ENCODE measurements at places on chromosomes 5 and 9. TPM values are rescaled to one million over a fixed set of nuclear protein-coding genes. Genes with fewer than 3 reads are reported as not detected.

Gene C9orf40
- 3.6 TPM for total RNA-seq

Gene RNF224
- not detected for total RNA-seq

Gene CMBL
- total RNA-seq: 125 TPM

Gene CDO1
- total RNA-seq: 158 TPM

Gene PCDHAC2
- total RNA-seq: 0.68 TPM

Gene MARCOL
- total RNA-seq: not detected

Gene PDLIM4
- 0.95 TPM for total RNA-seq

Gene MYMK
- not detected for total RNA-seq

Gene PCDHA10
- not detected for total RNA-seq

Gene AHRR
- total RNA-seq: 0.22 TPM

Gene NIPAL4
- not detected for total RNA-seq

Gene PCDHB8
- total RNA-seq: not detected

Gene ALDOB
- 3,061 TPM for total RNA-seq

Gene BRINP1
- 0.43 TPM for total RNA-seq

Gene ZNF483
- total RNA-seq: 0.31 TPM

Gene CAMK2A
- not detected for total RNA-seq

Gene DROSHA
- total RNA-seq: 18.6 TPM

Gene ADGRV1
- 15.9 TPM for total RNA-seq

Gene CCNO
- total RNA-seq: not detected

Gene ELAVL2
- not detected for total RNA-seq

Gene LSM11
- 1.1 TPM for total RNA-seq

Gene ADAMTSL1
- total RNA-seq: 0.81 TPM

Gene POC5
- total RNA-seq: 1.8 TPM

Gene PELO
- total RNA-seq: 14.6 TPM

Gene C5orf52
- total RNA-seq: not detected

Gene CATSPER3
- not detected for total RNA-seq

Gene NMUR2
- not detected for total RNA-seq

Gene ALDH1B1
- total RNA-seq: 83.7 TPM

Gene GPR151
- not detected for total RNA-seq

Gene LCN10
- 0.24 TPM for total RNA-seq
